Activated CD8-positive, alpha-beta T cell treated with anti-CD3 and anti-CD28 coated beads, Interleukin-2, amount 10 ng/mL, durations not matched to agents 7 days and 5 days (primary cell): ENCODE measurements at places on chromosomes 11 and 22. TPM values are rescaled to one million over a fixed set of nuclear protein-coding genes. Genes with fewer than 3 reads are reported as not detected.

The PDE2A gene
- 0.26 TPM for total RNA-seq

- DNase-seq, result no peak
Measured at GRCh38 chr11:108734956-108735559, 70.2 kb downstream of the DDX10 start.

- DNase-seq, result no peak
Measured at GRCh38 chr11:47979378-47980087, 826 bp upstream of the PTPRJ start.

GRCh38 chr11:10208131-10208575, 85.9 kb downstream of the SBF2 start:
- DNase-seq, result no peak

GRCh38 chr11:79697905-79698304, 257.1 kb upstream of the TENM4 start:
- no peak for DNase-seq
